SK-N-SH (cell line): ENCODE measurements at places on chromosomes 7 and 10. TPM values are rescaled to one million over a fixed set of nuclear protein-coding genes. Genes with fewer than 3 reads are reported as not detected.

ANKRD2 gene
- polyA plus RNA-seq: 0.72 and 0.99 TPM in 2 replicates

TMEM196 gene
- not detected in 2 replicates for polyA plus RNA-seq

MALRD1 gene
- polyA plus RNA-seq: not detected in 2 replicates

TDRD1 gene
- polyA plus RNA-seq: not detected in 2 replicates

GIMAP5 gene
- polyA plus RNA-seq: not detected in 2 replicates
